Vein endothelial cell (primary cell): ENCODE measurements at places on chromosomes 5 and 9. TPM values are rescaled to one million over a fixed set of nuclear protein-coding genes. Genes with fewer than 3 reads are reported as not detected.

The DMXL1 gene
- 23.5 and 31.9 TPM in 2 replicates for total RNA-seq

The FAM151B gene
- 1.6 and 3.3 TPM in 2 replicates for total RNA-seq

The HTR4 gene
- total RNA-seq, result 0.10 TPM in 1 of 2 replicates, not detected in the other

The LHX3 gene
- total RNA-seq, result not detected in 2 replicates

The ESM1 gene
- total RNA-seq, result 181 and 274 TPM in 2 replicates

The LPCAT1 gene
- 41.5 and 44.0 TPM in 2 replicates for total RNA-seq

The ZNF608 gene
- 18.2 and 26.8 TPM in 2 replicates for total RNA-seq

The TRIP13 gene
- 25.2 and 35.3 TPM in 2 replicates for total RNA-seq

The RPS23 gene
- 2,368 and 3,053 TPM in 2 replicates for total RNA-seq
